Skin of body (tissue), 3 donors: ENCODE measurements at places on chromosomes 5 and 9. TPM values are rescaled to one million over a fixed set of nuclear protein-coding genes. Genes with fewer than 3 reads are reported as not detected.
A peak's percentile ranks its signal among the peaks of the same experiment; 100 is the strongest.

DNA sequence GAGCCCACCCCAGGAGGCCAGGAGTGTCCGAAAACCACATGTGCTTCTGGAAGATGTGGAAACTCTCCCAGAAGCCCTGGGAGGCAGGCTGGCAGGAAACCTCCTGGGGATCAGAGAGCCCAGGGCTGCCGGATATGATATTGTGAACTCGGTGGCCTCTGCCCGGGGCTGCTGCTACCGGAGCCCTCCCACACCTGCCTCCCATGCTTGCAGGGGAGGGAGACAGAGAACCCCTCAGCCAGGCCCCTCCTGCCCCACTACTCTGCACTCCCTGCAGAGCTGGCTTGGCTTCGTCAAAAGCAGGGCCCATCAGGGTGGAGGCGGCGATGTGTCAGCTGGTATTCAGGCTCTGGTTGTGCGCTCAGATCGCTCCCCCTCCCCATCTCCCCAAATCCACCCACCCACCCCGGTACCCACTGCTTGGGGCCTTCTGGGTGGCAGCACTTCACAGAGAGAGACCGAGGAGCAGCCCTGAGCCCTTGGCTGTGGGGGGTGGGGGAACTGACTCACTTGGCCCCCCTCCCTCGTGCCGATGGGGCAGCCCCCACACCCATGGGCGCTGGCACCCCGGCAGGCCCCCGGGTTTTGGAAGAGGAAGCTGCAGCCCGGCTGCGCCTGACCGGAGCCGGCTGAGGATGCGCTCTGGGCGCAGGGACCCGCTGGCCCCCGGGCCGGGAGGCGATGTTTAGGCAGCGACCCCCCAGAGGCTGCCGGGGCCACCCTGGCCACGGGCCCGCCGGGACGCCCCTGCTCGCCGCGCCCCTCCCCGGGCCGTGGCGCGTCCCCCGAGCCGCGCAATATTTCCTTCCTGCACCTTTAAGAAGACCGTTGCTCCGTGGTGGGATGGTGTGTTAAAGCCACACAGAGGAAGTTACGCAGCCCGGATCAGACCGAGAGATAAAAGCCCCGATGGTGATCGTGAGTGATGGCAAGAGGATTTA is 786 bp upstream of the NTNG2 start:
- peak; percentile 13 for DNase-seq

DNA sequence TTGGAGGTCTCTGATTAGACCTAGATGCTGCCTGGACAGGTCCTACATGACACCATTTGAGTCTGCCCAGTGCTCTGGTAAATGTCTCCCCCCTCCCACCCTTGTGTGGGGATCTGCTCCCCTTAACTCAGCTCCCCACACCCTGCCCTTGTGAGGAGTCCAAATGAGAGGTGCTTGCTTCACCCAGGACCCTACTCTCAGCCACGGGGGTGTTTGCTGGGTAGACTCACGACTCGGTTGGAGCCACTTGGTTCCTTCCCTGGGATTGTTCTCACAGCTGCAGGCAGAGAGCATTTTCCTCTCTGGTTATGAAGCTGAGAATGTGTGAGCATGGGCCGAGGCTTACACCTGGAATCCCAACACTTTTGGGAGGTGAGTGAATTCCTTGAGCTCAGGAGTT is 204.7 kb downstream of the CDK5RAP2 start:
- DNase-seq, result no peak

DNA sequence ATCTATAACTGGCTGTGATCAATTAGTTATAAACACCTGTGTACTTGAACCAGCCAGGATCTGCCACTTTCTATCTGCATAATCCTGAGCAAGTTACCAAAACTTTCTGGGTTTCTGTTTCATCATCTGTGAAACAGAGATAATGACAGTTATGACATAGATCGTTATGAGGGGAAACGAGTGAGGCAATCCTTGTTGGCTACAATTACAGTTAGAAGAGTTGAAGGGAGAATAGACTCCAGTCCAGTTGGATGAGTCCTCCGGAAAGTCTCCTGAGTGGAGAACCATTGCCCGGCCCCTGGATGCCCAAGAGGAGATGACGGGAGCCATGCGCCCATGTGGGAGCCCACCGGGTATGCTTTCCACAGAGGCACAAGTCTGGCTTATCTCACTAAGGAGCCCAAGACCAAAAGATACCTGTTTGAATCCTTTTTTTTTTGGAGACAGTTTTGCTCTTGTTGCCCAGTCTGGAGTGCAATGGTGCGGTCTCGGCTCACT is 4.5 kb downstream of the PDE6A start:
- no peak for DNase-seq

GRCh38 chr5:9869616-9870288 is 239.6 kb upstream of the TAS2R1 start:
- DNase-seq, result no peak

GRCh38 chr5:165201771-165202518 is 1696.5 kb downstream of the MAT2B start:
- DNase-seq, result no peak

GRCh38 chr5:100407053-100407452 is 128.1 kb upstream of the FAM174A start:
- no peak for DNase-seq

- no peak for DNase-seq
These were observed 1.1 kb downstream of the NIPAL4 start for GRCh38 chr5:157460921-157461792.

- DNase-seq, result no peak
These were observed 6.8 kb downstream of the TLX3 start for GRCh38 chr5:171315925-171316257.

- peak; percentile 26 for DNase-seq
These were observed 77.5 kb downstream of the RXRA start for GRCh38 chr9:134403682-134404301.

- DNase-seq, result no peak
These were observed 306.7 kb upstream of the CDH18 start for GRCh38 chr5:20294696-20295095.

DNA sequence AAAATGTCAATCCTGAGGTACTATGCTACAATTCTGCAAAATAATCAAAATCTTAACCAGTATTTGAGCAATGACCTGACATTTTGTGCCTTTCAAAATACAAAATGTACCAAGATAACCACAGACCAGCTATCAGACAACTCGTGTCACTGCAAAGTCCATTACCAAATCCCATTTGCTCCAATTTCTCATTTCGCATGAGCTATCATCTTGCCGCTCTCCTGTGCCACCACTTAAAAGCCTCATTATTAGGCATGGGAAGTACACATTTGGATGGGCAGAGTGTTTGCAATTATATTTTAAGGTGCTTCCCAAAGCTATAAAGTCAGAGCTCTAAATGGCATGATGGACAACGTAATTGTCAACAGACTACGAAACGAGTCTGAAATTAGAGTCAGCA is 205.2 kb downstream of the AGTPBP1 start:
- no peak for DNase-seq

DNA sequence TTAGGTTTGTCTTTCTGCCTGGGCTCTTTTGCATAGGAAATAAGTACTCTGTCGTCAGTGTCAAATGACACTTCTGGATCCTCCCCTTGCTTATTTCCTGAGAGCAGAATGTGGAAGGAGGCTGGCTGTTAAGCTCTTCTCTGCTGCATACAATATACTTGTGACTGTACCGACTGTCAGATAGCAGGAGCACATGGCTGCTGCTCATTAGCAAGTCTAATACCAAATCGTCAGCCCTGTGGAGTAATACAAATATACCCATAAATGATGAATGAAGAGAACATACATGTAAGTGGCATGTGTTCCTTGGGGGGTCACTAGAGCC is at the start of gene GPR151:
Gene GPR151, minus strand, starts transcription at position 40 of the 325 bp plus-strand sequence. CDS start 77 bp downstream, outside the sequence.
- DNase-seq, result no peak

DNA sequence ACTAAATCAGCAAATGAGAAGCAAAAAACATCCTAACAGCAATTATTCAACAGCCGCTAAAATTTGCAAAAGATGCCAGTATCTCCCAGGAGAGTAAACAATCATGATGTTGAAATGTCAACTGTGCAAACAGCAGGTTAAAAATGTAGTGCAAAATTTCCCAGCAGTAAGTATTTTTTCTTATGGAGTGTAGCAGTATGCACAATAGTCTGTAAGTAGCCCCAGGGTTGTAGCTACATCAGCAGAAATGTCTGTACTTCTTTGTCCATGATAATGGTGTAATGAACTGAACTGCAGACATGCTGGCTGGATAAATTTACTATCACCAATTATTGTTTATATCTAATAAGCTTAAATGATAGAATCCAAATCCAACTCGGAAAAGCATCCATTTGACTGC is 31.4 kb downstream of the GRIN3A start:
- no peak for DNase-seq

DNA sequence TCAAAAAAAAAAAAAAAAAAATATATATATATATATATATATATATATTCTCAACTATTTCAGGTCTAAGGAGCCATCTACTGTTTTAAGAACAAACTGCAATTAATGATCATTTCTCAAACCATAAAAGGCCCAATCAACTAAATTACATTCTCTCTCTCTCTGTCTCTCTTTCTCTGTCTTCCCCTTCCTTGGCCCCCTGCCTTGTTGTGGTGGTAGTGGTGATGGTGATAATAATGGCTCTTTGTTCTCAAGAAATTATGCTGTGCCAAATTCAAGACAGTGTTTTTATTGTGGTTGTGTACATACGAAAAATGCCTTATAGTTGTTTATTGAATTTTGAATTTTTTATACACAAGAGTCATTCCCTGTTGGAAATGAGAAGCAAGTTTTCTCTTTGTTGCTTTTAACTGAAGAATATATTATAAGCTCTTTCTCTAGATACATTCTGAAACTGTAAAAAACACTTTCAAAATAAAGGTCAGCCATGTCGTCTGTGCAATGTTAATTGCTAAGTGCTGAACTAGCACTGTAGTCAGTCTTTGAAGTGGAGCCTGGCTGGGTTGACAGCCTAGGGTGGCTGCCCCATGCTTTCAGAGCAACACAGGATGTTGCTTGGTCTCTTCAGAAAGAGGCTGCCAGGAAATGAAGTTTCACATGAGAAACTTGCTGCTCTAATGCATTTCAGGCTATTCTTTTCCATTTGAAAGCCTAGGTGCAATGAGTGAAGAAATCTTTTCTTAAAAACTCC is 96.0 kb downstream of the HINT1 start:
- peak; percentile 13 for DNase-seq

DNA sequence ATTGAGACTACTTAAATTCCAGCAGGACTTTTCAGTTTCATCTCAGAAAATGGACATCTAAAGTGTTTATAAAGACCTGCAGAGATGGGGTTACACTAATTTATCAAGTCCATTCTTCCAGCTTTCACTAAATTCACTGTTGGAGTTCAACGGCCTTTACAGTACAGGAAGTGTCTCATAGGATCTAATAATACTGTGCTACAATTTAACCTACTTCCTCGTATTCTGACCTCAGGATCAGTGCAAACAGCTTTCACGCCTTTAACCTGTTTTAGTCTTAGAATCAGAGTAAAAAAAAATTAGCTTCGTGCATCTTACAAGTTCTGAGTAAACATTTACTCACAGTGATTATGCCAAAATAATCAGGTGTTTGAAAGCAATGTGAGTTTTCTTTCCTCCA is 632.6 kb upstream of the DMAC1 start:
- no peak for DNase-seq

DNA sequence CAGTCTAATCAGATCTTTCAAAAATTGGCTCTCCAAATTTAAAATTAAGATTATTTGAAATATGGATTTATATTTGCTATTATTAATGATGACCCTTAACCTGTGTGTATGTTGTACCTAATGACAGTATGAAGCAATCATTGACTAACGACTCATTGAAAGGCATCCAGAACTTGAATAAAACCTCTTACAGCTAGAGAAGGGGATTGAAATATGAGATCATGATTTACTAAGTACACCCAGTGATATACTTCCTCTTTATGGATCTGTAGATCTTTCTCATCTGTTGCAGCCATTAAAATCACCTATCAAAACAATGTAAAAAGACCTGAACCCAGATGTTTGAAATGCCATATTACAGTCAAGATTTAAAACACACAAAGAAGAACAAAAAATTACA is 126.5 kb downstream of the RPS23 start:
- no peak for DNase-seq

- DNase-seq, result peak; percentile 23
These were observed 13.8 kb downstream of the ANKRD33B start for GRCh38 chr5:10577371-10578292.

GRCh38 chr5:55904152-55904551 is 53.0 kb downstream of the IL31RA start:
- DNase-seq, result peak; percentile 21

ROPN1L gene
- total RNA-seq, result 0.79 TPM

PCDHAC2 gene
- 3.0 TPM for total RNA-seq

FGF10 gene
- total RNA-seq, result 11.1 TPM

TEX48 gene
- total RNA-seq, result not detected

ANGPTL2 gene
- total RNA-seq, result 38.3 TPM

ESM1 gene
- total RNA-seq, result 4.6 TPM

BNC2 gene
- total RNA-seq, result 30.8 TPM

PCDHGB1 gene
- 2.6 TPM for total RNA-seq

RAI14 gene
- total RNA-seq, result 44.7 TPM

ANKRD20A1 gene
- total RNA-seq, result 0.89 TPM

PCDHB4 gene
- total RNA-seq, result 1.6 TPM

LECT2 gene
- total RNA-seq, result not detected

GMCL2 gene
- total RNA-seq, result not detected
